ENCODE measurements at places on chromosomes 16 and 17. TPM values are rescaled to one million over a fixed set of nuclear protein-coding genes. Genes with fewer than 3 reads are reported as not detected.

Gene FZD2
- total RNA-seq = 2.3 TPM

Gene TNFRSF13B
- 217 TPM for total RNA-seq

Gene ZNF205
- total RNA-seq = not detected

Gene OGFOD3
- 35.0 TPM for total RNA-seq

- H3K4me1 ChIP-seq = no peaks in the 10 kb centered on the region
- no peaks in the 10 kb centered on the region for H3K27me3 ChIP-seq
- no peak overlapping the region for H3K4me3 ChIP-seq
- H3K27ac ChIP-seq = no peak overlapping the region
- no peak for DNase-seq
- peaks cover 9% of the 10 kb centered on the region for H3K36me3 ChIP-seq
Measured at GRCh38 chr17:57655553-57655952, 89.5 kb downstream of the CCDC182 start.

- H3K36me3 ChIP-seq = peaks cover 49% of the 10 kb centered on the region
- H3K27me3 ChIP-seq = no peaks in the 10 kb centered on the region
- DNase-seq = no peak
- peaks cover 15% of the 10 kb centered on the region for H3K4me1 ChIP-seq
Measured at GRCh38 chr16:16096121-16096857, 127.0 kb downstream of the ABCC6 start.

DNA sequence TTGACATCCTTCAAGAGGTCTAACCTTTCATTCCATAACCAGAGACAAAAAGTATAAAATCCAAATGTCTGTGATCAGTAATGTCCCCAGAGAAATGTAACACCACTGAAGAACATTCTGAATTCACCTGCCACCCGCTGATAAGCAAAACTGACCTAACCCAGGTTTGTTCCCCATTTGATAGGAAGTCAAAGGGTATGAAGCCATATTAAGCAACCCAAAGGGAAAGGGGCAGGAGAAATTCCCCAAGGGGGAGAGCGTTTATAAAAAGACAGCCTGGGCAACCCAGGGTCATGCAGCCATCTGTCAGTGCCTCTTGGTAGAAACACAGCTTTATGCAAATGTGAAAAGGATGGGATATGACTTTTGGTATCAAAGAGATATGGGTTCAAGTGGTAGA, 30.7 kb upstream of the PIK3R6 start:
- H3K4me1 ChIP-seq = peaks cover 54% of the 10 kb centered on the region
- H3K27me3 ChIP-seq = no peaks in the 10 kb centered on the region
- peak overlapping the region; percentile 81 for H3K27ac ChIP-seq
- no peak for DNase-seq

DNA sequence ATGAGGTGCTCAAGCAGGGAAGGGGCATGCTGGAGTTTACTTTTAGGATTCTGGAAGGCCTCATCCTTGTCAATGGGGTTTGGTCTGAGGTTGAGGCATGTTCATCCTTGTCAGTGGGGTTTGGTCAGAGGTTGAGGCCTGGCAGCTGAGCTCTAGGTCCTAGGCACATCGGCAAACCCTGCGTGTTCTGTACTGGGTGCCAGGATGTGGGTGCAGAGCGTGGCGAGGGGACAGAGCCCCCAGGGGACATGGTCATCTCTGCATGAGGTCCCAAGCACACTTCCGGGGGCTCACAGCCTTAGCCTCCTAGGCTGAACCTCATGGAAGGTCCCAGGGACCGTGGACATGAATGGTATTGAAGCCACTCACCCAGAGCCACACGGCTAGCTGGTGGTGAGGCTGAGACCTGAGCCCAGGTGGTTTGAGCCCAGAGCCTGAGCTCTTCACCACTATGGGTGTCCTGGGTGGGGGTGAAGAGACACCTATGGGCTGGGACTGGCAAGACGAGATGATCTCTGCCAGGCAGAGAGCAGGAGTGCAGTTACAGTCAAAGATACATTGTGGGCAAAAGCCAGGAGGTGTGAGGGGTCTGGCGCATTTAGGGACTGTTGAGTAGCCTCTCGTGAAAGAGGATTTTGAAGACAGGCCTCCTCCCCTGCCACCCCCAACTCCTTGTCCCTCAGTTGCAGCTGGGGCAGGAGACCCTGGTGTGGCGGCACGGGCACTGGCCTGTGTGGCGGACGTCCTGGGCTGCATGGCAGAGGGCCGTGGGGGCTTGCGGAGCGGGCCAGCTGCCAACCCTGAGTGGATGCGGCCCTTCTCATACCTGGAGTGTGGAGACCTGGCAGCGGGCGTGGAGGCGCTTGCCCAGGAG, 19.3 kb downstream of the FCSK start:
- no peak overlapping the region for H3K4me3 ChIP-seq
- H3K27me3 ChIP-seq = no peaks in the 10 kb centered on the region
- DNase-seq = peak; percentile 32
- H3K27ac ChIP-seq = no peak overlapping the region
- peaks cover 8% of the 10 kb centered on the region for H3K36me3 ChIP-seq

DNA sequence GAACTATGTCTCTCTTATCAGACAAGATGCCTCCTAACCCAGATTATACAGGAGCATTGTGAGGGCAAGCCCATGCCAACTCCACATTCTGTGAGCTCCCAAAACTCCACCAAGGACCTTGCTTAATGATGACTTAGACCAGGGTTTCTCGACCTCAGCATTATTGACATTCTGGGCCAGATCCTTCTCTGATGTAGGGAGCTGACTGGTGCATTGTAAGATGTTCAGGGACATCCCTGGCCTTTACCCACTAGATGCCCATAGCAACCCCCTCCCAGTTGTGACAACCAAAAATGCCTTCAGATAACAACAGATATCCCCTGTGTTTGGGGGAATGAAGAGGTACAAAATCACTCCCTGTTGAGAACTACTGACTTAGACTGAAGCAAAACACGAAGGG, 43.6 kb downstream of the HOXB1 start:
- H3K36me3 ChIP-seq = no peaks in the 10 kb centered on the region
- peaks cover 22% of the 10 kb centered on the region for H3K4me1 ChIP-seq
- H3K27me3 ChIP-seq = peaks cover 13% of the 10 kb centered on the region
- DNase-seq = no peak
- H3K4me3 ChIP-seq = no peak overlapping the region
- H3K27ac ChIP-seq = no peak overlapping the region

DNA sequence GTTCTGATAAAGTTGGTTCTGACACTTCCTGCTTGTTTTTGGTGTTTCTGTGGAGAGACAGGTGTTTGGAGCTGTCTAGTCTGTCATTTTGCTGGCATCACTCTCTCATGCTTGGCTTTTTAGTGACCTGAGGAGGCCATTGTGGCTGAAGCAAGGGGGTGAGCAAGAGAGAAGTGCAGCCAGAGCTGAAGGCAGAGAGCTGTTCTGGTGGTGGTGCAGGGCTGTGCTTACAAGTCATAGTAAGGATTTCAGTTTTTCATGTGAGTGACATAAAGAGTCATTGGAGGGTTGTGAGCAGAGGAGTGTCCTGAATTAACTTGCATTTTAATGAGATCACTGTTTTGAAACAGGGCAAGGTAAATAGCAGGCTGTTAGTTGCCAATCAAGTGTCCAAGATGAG, 97.5 kb downstream of the CHD9 start:
- no peak overlapping the region for H3K4me3 ChIP-seq
- H3K36me3 ChIP-seq = peaks cover 18% of the 10 kb centered on the region
- no peak for DNase-seq
- no peak overlapping the region for H3K27ac ChIP-seq

- H3K27ac ChIP-seq = no peak overlapping the region
- DNase-seq = no peak
- no peaks in the 10 kb centered on the region for H3K36me3 ChIP-seq
- H3K4me1 ChIP-seq = no peaks in the 10 kb centered on the region
- H3K27me3 ChIP-seq = no peaks in the 10 kb centered on the region
- H3K4me3 ChIP-seq = no peak overlapping the region
Measured at GRCh38 chr17:49525831-49526741, 31.0 kb downstream of the NGFR start.

DNA sequence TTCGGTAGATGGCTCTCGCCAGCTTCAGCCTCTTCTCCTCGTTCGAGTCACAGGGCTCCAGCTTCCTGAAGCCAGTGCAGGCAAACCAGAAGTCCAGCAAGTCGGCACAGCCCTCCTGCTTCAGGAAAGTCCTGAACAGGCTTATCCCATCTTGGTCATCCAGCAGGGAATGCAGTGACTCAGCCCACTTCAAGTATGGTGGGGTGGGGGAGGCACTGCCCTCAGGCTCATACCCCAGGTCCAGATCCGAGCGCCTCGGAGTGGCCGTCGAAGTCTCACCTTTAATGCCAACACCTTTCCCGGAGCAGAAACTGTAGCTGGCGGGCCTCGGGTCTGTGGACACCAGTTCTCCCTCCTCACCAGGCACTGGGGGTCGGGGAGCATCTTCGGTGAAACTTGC, 5.9 kb downstream of the AXIN1 start:
- H3K27ac ChIP-seq = no peak overlapping the region
- H3K27me3 ChIP-seq = no peaks in the 10 kb centered on the region
- no peak overlapping the region for H3K4me3 ChIP-seq
- peaks cover 12% of the 10 kb centered on the region for H3K4me1 ChIP-seq
- peak; percentile 2 for DNase-seq

GRCh38 chr17:80773243-80773991, 218.2 kb upstream of the CHMP6 start:
- H3K36me3 ChIP-seq = peaks cover 17% of the 10 kb centered on the region
- no peaks in the 10 kb centered on the region for H3K27me3 ChIP-seq
- H3K4me3 ChIP-seq = no peak overlapping the region
- H3K27ac ChIP-seq = no peak overlapping the region
- peaks cover 29% of the 10 kb centered on the region for H3K4me1 ChIP-seq
- DNase-seq = no peak
